Activated CD8-positive, alpha-beta memory T cell treated with anti-CD3 and anti-CD28 coated beads, Interleukin-2, amount 50 U/mL, for 48 hours (primary cell): ENCODE measurements at places on chromosomes 7 and 10.

DNA sequence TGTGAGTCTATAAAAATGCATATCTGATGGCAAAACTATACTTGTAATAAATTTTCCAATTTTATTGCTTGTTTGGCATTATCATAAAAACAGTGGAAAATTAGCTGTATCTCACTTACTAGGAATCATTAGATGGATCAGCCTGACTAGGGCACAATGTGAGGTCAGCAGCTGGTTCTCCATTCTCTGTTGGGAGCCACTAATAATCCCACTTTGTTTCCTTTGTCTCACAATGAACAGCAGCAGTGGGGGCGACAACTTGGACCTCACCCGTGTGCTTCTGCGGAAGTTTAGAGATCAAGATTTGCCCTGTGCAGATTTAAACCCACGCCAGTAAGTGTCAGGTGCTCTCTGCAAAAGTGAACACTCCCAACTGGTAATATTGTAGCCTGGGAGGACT lies 295.5 kb downstream of the ABCA13 start:
- no peak for DNase-seq

DNA sequence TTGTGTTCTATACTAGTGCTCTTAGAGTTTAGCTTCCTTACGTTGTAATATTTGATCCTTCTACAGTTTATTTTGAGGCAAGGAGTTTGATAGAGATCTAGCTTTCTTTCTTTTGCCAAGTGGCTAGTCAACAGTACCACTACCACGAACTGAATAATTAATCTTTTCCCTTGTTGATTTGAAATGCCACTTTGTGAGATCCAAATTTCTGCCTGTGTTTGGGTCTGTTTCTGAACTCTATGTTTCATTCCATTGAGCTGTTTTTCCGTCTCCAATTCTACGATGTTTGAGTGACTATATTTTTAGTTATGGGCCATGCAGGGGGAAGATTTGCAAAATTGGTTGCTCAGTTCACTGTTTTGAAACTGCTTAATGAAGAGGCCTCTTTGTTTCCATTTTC lies 134.7 kb downstream of the KIAA1217 start:
- no peak for DNase-seq

DNA sequence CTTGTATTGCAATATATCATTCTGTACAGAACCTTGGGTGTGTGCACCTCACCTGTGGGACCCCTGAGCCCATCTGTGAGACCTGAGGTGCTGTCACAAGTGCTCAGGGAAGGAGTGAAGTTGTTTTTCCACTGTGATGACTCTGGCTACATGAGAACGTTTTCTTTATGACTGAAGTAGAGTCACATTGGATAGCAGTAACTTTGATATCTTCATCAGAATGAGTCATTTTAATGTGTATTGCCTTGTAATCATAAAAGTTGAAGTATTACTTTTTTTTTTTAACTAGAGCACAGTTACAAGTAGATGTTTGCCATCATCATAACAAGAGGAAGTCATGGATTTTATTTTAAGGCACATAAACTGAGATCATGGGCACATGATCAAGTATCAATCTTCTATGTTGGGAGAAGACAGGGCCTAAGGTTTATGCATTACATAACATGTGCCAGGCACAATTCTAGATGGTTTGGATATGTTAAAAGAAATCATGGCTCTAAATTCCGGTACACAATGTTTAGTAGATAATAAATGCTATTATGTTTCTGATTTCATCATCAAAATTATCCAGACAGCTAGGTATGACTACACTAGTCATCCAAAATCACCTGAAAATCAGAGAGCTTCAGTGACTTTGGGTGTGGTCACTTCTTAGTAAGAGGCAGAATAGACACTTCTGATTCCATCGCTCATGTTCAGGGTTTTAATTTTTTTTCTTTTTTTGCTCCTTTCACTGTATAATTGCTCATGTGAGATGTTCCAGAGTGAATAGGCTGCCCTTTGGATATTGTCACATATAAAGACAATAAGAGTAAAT lies 82.7 kb upstream of the KLF6 start:
- DNase-seq: no peak

GRCh38 chr10:59880971-59881510 lies 25.3 kb downstream of the CCDC6 start:
- DNase-seq: peak; percentile 77

DNA sequence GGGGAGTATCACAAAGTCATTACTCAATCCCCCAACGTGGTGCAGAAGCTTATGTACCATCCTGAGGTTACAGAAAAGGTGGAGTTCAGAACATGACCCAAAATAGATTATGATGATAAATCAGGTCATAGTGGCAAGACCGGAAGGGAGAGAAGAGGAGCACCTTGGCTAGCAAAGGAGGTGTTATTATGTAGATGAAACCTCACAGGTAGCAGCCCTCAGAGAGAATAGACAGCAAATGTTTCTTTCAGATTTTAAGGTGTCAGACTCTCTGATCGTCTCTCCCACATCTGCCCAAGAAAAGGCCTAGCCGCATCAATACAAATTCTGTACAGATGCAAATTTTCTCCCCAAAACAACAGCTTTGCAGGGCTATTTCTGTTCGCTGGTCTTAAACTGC lies 88.3 kb upstream of the SEMA3D start:
- DNase-seq: no peak

DNA sequence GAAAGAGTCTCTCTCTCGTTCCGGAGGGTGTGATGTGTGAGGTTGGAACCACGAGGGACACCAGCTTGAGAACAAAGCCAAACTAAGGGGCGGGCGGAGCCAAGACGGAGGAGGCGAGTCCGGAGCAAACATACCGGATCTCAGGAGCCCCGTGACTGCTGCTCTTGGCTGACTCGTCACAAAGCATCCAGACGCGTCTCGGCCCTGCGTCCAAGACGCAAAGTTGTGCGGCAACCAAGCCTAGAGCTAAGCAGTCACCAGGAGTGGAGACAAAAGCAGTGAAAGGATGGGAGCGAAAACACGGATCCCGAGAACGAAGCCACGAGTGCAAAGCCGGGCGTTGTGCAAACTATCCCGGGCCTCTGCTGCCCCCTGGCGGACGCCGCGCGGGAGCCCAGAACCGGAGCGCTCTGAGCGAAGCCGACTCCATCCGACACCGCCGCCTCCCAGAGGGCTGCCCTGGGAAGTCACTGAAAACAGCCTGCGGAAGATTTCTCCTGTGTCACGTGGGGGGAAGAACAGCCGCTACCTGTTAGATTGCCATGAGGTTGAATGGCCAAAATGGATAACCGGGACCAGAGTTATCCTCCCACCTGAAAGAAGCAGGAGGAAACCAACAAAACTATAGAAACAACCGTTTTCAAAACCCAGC lies 46.4 kb upstream of the TMEM72 start:
- peak; percentile 98 for DNase-seq

DNA sequence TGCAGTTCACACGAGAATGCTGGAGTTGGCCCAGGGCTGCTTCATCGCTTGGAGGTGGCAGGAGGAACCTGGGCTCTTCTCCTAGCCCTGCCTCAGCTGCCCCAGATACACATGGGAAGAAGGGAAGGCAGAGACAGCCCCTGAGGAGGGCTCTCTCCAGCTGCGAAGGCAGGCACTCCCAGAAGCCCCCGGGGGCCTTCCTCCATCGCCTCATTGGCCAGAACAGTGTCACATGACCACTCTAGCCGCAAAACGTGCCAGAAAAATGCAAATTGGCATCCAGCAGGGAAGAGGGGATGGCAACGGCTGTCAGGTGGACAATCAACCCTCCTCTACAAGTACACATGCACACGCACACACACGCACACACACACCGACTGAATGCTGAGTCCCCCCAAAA lies 217.8 kb upstream of the FRMD4A start:
- DNase-seq: peak; percentile 44

DNA sequence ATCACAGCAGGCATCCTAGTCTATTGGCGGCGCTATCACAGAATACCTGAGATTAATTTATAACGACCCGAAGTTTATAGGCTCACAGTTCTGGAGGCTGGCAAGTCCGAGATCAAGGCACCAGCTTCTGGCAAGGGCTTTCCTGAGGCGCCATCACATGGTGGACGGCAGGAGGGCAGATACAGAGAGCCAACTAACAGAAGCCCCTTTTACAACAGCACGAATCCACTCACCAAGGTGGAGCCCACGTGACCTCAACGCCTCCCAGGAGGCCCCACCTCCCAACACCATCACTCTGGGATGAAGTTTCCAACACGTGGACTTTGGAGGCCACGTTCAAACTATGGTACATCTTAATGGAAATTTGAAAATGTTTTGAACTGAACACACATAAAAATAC lies 255.3 kb downstream of the ELFN1 start:
- no peak for DNase-seq

GRCh38 chr7:159108941-159109652 lies 35.6 kb downstream of the VIPR2 start:
- no peak for DNase-seq

GRCh38 chr7:87027900-87028299 lies 31.6 kb downstream of the ELAPOR2 start:
- DNase-seq: no peak
